ENCODE measurements at places on chromosomes 6 and 20.

DNA sequence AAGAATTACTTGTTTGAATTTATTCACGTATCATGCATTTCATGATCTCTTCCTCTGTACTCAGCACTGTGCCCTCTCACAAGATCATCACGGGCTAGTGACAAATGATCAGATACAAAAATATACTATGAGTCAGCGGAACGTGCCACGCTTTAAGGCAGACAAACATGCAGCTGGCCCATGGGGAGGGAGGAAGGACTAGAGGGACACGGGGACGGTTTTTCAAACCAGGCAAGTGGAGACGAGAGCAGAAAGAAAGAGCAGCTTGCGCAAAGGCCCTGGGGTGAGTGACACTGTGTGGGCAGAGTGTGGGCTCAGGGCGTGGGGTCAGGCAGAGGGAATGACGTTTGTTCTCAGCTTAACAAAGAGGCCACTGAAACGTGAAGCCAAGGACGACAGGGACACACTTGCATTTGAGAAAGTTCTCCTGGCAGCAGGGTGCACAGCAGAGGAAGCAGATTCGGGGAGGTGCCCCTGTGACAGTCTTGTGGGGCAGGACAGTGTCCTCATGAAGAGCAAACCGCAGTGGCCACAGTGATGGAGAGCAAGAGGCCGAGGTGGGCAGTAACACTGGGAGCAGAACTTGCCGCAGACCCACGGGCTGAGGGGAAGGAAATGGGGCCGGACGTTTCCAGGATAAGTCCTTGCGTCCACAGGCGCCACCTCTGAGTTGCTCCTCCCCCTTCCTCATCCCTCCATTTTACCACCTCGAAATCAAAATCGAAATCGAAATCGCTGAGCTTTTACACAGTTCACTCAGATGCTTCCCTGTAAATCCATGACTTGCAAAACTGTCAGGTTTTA lies 6.9 kb upstream of the RPS6KA2 start:
- no peak for DNase-seq

DNA sequence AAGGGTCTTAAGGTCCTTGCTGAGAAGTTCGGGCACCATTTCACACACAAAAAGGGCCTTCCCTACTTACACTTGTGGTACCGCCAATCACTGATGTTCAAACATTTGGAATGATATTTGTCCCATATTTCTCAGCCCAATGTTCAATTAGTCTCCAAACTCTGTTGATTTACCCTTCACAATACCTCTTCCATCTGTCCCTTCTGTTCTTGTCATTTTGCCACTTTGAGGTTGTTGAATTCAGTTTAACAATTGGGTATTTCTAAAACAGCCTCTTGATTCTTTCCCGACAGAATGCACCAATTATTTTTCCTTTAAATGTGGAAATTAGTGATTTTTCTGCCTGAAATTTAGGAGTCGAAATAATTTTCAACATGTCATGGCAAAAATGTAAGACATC lies 46.2 kb downstream of the NOX3 start:
- DNase-seq: no peak

DNA sequence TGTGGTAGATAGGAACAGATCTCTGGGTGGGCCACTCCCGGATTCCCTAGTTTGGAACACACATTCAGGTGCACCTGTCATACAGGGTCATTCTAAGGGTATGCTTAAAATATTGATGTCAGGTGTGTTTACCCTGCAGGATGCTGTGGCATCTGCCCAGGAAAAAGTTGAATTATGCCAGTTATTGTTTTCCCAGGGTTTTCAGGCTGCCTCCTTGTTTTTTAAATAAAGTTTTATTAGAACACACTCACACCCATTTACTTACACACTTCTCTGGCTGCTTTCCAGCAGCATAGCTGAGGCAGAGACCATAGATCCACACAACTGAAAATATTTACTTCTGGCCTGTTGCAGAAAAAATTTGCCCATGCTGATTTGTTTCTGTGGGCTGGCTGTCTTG lies 76.5 kb downstream of the PHACTR3 start:
- DNase-seq: no peak

- peak; percentile 66 for DNase-seq
Observed at GRCh38 chr20:37294262-37294981, 5.0 kb downstream of the MANBAL start.

- peak; percentile 45 for DNase-seq
Observed at GRCh38 chr6:83092756-83093399, 25.4 kb downstream of the DOP1A start.

DNA sequence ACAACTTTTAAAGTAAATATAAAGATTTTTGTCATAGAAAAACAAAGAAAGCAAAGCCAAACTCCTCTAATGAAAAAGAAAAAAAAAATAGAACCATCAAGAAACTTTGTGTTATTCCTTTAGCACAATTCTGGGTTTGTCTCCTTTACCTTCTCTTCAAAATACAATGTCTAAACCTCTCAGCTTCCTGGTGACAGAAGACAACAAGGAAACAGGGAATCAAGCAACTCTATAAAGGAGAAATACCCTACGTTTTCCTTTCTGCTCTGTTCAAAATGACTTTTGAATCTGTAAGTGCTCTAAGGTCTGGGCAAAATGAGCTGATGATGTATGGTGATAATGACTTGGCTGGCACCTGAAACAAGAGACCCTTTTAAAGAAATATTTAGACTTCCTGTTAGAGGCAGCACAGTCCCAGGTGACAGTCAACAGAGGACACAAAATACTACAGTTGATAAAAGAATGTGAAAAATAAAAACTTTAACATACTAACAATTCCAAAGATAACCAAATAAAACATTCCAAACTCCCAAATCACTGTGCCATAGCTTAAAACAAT lies 101.4 kb downstream of the PRDM1 start:
- DNase-seq: no peak
